ENCODE measurements at places on chromosomes 2 and 18.

- no peak for DNase-seq
Measured at GRCh38 chr2:224417361-224417729, 15.4 kb upstream of the FAM124B start.

DNA sequence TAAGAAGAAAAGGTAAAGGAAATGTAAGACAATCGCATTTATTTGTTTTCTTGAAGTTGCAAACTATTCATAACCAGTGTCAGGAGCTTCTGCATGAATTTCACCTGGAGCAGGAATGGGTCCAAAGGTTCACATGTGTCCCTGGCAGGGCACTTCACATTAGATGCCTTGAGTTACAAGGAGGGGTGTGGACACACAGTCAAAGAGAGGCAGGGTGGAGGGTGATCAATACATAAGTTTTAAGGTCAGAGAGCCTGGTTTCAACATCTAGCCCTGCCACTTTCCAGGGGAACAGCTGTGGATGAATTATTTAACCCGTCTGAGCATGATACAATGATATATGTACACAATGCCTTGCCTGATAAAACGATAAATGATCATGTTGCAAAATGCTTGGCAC, 321.4 kb downstream of the CYP26B1 start:
- DNase-seq, result no peak

GRCh38 chr2:27907547-27907946, 17.0 kb downstream of the BABAM2 start:
- no peak for DNase-seq

DNA sequence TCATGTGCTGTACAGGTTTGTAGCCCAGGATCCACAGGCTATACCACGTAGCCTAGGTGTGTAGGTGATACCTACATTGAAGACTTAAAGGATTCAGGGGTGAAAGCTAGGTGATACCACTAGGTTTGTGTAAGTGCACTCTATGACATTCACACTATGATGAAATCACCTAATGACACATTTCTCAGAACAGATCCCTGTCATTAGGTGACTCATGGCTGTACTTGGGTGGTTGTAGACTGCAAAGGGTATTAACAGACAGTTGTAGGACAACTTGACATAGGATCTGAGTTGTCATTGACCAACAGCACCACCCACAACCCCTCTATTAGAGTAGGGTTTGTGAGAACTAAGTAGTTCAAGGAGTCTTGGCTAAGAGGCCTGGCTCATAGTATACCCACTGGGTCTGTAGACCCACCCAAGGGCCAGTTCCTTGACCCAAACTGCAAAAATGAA, 27.7 kb upstream of the SMCHD1 start:
- DNase-seq, result no peak

DNA sequence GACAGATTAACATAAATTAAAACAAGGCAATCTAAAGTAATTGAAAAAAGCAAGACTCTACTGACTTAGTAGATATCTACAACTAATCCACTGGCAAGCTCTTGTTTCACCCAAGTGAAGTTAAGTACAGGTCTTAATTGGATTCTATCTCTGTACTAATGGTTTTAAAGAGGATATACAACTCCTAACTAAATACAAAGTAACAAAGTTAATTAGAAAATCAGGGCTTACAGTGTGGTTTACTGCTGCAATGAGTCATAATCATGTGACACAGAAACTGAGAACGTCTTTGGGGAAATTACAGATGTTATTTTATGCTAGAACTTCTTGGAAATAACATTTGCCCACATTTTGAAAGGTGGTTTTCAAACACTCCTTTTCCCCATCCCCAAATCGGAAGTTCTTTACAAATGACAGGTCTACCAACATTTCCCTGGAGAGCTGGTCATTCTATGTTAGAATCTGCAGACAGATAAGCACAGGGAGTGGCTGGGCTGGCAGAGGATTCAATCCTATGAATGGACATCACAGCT, 245.3 kb downstream of the STK39 start:
- DNase-seq, result no peak

DNA sequence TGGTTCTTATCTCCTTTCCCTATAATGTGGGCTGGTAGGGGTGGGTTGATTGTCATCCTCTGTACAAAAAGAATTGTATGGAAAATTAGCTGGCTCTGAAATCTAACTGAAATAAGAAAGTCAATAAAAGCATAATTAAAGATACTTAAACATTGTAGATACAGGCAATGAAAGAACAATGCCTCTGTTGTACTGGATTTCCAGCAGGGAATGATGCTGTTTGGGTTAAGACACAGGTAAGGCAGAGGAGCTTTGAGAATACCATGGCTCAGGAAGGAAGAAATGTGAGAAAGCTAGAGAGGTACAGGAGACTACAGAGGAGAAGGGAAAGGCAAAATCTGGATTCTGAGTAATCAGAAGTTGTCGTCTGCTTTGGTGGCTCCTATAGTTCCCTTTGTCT, 10.1 kb downstream of the DTNA start:
- DNase-seq, result no peak

DNA sequence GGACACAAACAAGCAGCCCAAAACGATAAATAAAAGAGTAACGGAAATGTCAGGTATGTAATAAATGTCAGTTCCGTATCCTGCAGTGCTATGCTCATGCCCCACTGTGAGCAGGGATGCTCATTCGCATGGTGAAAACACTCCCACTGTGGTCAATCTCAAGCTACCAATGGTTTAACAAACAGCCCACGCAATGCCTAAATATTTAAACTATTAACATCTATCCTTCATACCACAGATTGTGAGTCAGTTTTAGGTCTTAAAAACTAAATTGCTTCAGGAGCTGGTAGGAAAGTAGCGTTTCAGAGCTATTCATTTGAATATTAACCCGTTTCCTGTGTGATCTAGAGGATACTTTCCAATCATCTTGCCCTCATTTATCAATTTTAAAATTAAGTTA, 207.4 kb downstream of the TCF4 start:
- DNase-seq, result no peak

- DNase-seq, result no peak
Measured at GRCh38 chr2:228629251-228629650, 447.8 kb upstream of the SPHKAP start.

DNA sequence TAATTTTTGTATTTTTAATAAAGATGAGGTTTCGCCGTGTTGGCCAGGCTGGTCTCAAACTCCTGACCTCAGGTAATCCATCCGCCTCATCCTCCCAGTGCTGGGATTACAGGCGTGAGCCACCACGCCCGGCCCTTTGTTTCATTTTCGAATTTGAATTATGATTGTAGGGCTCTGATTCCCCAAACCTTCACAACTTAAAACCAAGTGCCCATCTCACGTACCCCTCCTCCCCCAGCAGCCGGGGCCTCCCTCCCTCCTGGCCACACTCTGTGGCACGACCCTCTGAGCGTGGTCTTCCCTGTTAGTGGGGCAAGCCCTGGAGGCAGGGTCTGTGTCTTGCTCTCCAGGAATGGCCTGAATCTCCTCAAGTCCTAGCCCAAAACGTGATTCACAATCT, 166.5 kb downstream of the ASB1 start:
- DNase-seq, result no peak

DNA sequence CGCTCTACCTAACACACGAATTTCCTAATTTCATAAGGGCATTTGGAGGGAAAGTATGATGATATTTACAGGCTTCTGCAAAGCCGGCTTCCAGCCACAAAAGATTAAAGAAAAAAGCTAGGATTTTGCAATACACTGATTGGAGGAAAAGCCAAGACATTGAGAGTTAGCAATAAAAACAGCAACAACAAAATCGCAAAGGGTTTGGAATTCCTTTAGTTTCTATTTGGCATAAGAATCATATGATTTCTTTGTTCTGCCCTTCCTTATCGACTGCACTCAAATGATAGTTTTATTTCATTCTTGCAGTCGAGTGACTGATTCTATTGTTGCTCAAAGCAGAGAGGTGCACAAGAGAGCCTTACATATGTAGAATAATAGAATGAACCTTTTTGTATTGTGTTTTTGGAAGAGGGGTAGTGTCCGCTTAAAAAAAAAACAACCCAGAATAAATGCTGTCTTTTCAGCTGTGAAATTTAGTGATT, 3.9 kb upstream of the ZNF532 start:
- DNase-seq, result no peak

All from frontal cortex (tissue), 4 donors.